ENCODE measurements at places on chromosomes 4 and X.

DNA sequence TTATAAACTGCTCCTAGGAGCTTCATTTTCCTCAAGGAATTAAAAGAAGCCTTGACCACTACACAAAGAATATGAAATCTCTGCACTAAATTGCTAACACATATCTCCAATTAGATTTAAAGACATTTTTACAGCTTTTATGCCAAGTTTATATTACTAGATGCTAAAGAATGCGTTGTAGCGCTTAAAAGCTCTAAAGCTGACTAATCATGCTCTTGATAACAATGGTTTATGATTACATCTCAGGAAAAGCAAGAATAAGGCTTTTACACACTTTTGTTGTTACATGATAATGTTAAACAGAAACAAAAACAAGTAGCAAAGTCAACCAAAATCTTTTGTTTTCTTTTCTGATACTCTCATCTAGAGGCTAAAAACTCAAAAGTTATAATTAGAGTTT, 44.7 kb downstream of the SLC10A7 start:
- H3K27ac ChIP-seq: no peak overlapping the region
- no peak for DNase-seq
- H3K4me3 ChIP-seq: no peak overlapping the region
- H3K4me1 ChIP-seq: no peaks in the 10 kb centered on the region
- no peaks in the 10 kb centered on the region for H3K36me3 ChIP-seq
- no peaks in the 10 kb centered on the region for H3K27me3 ChIP-seq

DNA sequence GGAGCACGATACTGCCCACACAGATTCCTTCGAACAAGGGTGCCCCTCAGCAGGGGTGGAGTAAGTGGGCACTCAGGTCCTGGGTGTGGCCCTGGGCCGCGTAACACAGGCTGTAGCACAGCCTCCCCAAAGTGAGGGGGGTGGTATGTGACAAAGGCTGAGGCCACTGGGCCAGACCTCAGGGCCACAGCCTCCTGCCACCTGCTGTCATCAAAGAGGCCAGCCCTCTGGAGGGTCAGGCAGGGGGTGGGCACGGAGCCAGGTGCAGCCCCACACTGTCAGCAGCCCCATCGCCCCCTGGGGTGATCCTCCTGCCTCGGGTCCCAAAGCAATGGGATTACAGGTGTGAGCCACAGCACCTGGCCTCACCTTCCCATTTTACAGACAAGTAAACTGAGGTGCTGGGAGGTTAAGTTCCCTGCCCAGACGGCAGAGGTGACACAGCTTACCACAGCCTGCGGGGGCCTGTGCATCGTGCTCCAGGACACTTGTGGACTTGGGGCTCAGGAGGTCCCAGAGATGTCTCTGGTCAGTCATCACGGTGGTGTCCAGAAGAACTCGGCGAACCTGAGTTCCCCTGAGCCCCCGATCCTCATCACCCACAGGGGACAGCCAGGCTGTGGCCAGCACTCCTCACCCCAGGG, 27.5 kb upstream of the MXD4 start:
- H3K27ac ChIP-seq: no peak overlapping the region
- no peak overlapping the region for H3K4me3 ChIP-seq
- H3K36me3 ChIP-seq: no peaks in the 10 kb centered on the region
- no peaks in the 10 kb centered on the region for H3K27me3 ChIP-seq
- H3K4me1 ChIP-seq: no peaks in the 10 kb centered on the region

DNA sequence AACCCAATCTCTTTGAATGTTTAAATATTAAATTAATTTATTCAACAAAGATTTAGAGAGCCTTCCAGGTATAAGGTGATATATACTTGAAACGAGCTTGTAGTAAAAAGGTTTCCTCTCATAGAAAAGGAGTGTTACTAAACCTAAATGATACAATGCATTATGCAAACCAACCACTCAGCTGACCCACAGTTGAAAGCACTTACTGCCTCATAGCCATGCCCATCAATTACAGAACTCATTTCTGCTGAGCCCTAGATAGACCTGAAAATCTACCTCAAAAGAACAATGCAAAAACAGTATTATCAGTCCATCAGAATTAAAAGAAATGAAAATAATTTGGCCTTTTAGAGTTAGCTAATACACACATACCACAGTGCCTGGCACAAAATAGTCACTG, 75.4 kb downstream of the KCNIP4 start:
- no peak overlapping the region for H3K27ac ChIP-seq
- H3K27me3 ChIP-seq: no peaks in the 10 kb centered on the region
- H3K36me3 ChIP-seq: no peaks in the 10 kb centered on the region
- no peaks in the 10 kb centered on the region for H3K4me1 ChIP-seq

DNA sequence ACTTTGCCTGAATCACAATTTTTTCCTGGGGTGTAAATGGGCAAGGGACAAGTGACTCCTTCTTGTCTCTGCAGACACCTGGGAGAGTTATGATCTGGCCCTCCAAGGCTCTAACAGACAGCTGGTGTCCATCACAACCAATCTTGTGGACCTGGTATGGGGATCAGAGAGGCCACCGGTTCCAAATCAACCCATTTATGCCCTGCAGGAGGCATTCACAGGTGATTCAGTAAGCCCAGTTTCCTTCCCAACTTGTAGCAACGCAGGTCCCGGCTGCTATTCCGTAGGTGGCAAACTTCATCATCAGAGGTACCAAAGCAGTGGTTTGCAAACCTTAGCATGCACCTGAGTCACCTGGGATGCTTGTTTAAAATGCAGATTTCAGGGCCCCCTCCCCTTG, 8.8 kb downstream of the XPNPEP2 start:
- no peak overlapping the region for H3K4me3 ChIP-seq
- no peak for DNase-seq
- no peaks in the 10 kb centered on the region for H3K36me3 ChIP-seq
- no peak overlapping the region for H3K27ac ChIP-seq

- H3K4me3 ChIP-seq: no peak overlapping the region
- H3K36me3 ChIP-seq: no peaks in the 10 kb centered on the region
- no peaks in the 10 kb centered on the region for H3K27me3 ChIP-seq
- DNase-seq: no peak
These were observed 32.9 kb upstream of the EGFL6 start for GRCh38 chrX:13536551-13536950.

Data from tibial artery (tissue), 4 donors.